ENCODE measurements at places on chromosomes 1 and 21.

- no peak for DNase-seq
These were observed 73.7 kb downstream of the CAPZB start for GRCh38 chr1:19411612-19412011.

DNA sequence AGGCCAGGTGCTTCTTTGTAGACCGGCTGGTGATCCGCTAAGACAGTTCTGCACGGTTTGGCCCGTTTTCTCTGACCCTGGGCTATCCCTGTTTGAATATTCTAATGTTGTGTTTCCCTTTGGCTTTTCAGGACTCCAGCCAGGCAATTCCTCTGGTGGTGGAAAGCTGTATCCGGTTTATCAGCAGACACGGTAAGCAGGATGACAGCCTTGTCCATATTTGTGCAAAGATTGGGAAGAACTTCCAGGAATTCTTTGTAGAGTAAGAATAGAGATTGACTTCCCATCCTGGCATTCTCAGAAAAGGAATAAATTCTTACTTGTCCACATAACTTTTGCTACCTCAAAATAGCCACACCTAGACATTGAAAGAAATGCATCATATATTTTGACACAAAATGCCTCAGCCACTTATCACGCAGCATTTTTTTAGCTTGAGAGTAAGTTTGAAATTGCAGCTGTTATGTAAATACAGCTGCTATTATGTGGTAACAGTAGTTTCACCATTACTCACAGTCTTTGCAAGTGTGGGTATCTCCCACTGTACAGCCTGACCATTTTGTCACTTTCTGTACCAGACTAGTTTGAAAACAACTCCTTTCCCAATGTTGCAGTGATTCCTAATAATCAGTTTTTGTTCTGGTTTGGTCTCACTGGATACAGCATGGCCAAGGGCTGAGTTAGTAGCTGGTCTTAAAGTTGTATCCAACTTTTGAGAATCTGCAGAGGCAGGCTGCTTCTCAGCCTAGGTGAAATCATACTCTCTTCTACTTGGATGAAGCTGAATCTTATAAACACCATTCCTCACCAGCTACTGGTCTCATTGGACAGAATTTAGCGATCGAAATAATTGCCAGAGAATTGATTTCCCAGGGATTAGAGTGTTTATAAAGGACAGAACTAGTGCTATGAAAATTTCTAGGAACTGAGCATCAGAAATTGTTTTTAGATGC lies 40.0 kb upstream of the IKBKE start:
- no peak for DNase-seq

DNA sequence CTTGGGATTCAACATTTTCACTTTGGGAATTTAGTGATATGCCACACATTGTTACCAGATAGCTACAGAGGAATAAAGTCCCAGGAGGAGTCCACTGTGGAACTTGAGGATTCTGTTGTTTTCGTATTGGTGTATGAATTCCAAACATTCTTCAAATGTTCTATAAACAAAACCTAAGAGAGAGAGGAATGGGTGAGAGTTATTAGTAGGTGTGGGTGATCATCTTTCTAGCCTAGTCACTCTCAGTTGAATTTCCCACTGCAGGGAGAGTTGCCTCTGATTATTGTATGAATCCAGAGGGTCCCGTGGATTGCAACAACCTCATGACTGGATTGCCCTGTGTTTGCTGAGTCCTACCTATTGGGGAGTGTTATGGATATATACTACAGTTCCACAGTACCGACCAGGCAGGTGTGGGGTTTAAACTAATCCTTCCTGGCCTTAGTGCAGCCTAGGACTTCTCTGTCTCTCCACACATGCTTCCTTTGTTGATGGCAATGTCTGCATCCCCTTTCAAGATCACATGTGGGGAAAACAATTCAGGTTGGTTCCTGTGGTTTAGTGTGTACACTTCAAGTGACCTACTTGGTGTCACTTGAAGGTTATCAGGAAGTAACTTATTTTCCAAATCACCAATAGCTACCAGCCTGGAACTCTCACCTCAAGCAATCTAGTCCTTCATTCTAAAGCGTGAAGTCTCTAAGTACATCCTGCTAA lies 91.8 kb downstream of the ADCY10 start:
- peak; percentile 12 for DNase-seq

- no peak for DNase-seq
These were observed 78.9 kb downstream of the DSCAM start for GRCh38 chr21:40768056-40768455.

DNA sequence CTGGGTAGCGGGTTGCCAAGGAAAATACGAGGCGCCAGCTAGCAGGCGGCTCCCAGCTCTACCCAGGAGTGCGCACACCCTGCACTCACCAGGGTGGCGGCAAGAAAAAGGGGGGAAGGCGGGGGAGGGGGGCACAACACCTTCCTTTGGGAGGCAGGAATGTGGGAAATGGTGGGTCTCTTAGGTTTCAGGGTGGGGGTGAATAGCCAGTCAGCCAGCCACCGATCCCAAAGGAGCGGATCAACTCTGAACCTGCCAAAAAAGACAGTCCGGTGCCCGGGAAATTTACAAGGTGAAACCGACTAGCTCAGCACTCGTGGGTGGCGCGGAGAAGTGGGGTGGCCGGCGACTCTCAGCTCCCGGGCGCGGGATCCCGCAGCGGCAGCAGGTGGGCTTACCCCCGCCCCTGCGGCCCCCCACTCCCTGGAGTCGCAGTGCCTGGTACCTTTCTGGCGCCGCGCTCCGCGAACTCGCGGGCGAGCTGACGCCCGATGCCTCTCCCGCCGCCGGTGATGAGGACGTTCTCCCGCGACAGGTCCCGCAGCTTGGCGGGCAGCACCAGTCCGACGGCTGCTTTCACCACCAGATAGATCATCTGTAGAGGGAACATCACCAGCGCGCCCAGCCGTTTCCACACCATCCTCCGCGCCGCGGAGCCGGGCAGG lies 1.2 kb downstream of the DHRS3 start:
- DNase-seq: no peak

- no peak for DNase-seq
These were observed 127.0 kb downstream of the CRB1 start for GRCh38 chr1:197394831-197395608.

- DNase-seq: no peak
These were observed 163.2 kb downstream of the IER5 start for GRCh38 chr1:181251713-181252075.

- no peak for DNase-seq
These were observed 76.7 kb downstream of the PATJ start for GRCh38 chr1:61818992-61819391.

DNA sequence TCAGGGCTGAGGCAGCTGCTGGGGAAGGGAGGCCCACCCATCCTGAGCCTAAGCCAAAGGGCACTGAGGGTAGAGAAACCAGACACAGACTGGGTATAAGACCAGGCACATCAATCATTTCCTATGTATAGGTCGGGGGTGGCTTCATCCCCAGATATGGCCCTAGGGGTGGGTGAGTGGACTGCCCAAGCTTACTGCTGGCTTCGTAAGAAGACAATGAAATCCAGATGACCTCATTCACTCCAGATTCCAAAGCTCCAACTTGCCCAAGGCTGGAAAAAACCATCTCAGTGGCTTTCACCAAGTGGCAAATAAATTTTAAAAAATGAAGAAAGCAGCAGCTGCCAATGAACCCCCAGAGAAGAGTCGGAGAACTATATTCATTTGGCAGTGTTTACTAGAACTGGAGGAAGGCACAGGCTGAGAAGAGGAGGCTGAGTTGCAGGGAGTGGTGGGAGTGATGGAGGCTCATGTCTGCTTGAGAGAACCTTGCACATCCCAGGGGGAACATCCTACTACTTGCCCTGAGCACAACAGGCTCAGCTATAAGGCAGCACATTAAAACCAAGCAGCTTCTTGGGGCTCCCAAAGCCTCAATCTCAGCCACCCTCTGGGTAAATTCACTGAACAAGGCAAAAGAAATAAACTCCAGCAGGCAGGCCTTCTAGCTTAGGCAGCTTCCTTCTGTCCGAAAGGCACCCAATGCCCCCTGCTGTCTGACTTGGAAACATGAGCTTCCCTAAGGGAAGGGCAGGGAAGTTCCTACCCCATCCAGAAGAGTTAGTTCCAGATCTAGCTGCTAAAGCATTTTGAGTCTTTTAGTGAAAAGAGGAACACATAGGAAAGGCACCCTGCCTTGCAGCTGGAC lies 14.1 kb downstream of the PEA15 start:
- no peak for DNase-seq

DNA sequence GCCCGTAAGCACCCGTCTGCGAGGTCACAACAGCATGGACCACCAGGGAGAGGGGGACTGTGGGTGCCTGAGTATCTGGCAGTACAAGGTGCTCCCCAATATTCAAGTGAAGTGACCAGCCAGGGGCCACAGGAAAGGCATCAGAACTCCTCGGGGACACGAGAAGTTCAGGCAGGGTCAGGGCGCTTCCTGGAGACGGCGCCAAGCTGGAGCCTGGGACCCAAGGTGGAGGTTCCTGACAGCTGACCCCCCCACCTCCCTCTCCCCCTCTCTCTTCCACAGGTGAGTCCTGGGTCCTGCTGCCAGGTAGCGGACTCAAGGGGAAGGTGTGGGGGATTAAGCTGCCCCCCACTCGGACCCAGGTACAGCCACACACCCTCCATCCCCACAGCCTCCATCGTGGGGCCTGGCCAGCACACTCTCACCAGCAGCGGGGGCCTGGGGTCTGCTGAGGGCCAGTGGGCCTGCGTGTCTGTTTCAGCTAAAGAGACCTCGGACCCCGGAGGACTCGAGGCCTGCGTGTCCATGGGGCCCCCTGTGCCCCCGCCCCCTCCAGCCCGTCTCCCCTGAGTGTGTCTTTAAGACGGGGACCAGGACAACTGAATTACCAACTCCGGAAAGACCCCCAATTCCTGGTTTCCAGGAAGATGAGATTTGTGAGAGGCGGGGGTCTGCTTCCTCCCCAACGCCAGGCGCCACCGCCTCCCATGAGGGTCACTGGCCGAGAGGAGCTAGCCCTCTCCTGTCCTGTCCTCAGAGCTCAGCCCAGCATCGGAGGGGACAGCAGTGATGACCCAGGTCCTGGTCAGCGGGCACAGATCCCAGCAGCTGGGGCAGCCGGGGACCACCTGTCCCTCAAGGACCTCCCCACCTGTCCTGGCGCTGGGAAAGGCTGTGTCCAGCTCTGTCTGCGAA lies 6.2 kb downstream of the TNFRSF18 start:
- DNase-seq: no peak

DNA sequence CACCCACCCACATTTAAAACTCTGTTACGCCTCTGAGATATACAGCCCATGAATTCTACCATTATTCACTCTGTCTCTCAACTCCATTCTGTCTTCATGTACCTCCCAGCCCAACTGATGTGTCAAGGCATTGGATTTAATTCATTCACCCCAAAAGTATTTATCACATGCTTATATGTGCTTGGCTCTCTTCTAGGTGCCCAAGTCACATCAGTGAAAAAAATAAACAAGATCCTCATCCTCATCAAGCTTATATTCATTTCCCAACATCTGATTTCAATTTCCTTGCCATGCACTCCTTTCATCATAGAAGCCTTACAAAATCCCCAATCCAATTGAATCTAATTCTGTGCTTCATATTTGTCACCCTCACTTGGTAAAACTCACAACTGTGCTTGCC lies 967.6 kb downstream of the LTN1 start:
- DNase-seq: no peak

DNA sequence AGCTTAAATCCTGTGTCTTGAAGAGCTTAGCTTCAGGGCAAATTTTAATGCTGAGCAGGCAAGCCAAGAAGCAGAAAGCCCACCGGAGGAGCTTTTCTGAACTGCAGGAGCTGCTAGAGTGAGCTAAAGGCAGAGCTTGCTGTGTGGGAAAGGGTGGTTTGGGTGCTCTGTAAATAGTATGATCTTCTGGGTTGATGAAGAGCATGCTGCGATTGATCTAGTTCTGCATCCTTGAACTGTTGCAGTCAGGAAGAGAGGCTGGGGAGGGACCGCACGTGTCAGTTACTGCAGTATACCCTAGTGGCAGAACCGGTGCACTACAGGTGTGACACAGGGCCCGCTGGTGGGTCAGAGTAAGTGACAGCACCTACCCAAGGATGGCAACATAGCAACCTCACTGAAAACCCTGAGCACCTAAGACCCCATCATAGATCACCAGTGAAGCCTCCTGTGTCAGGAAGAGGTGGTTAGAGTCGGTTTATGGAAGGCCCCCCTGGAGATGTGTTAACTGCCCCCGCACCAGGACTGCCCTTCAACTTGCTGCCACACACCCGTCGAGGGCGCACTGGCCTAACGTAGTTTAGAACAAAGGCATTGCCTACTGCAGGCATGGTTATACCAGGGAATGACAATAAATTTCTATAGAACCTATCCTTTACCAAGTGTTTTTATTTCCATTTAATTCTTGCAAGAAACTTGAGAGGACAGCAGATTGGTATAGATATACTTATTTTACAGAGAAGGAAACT lies 146.0 kb upstream of the KIAA0040 start:
- peak; percentile 35 for DNase-seq

DNA sequence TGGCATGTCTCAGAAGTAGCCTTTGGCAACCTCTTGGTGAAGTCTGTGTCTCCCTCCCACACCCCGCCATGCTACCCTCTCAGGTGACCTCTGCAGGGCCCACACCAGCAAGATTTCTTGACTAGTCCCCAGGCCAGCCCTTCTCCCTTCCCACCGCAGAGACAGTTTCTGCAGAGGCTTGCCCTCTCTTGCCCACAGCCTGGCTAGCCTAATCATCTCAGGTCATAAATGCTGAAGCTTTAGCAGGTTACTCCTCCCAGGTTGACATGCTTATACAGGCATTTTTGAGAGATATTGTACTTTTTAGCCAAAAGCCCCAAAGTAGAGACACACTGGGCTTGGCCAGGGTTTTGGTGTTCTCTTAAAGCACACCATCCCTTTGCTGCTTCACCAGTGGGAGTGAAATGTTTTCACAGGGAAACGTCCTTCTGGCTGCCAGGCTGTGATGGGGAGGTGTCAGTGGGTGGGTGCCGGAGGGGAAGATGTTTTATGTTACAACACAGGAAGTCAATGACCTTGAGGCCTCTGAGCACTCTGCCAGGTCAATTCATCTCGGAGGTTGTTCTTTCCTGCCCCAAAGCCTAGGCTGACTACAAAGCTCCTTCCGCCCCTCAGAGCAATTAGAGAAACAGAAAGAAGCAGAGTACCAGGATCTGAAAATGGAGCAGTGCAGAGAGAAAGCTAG lies 58.5 kb downstream of the STYXL2 start:
- no peak for DNase-seq

DNA sequence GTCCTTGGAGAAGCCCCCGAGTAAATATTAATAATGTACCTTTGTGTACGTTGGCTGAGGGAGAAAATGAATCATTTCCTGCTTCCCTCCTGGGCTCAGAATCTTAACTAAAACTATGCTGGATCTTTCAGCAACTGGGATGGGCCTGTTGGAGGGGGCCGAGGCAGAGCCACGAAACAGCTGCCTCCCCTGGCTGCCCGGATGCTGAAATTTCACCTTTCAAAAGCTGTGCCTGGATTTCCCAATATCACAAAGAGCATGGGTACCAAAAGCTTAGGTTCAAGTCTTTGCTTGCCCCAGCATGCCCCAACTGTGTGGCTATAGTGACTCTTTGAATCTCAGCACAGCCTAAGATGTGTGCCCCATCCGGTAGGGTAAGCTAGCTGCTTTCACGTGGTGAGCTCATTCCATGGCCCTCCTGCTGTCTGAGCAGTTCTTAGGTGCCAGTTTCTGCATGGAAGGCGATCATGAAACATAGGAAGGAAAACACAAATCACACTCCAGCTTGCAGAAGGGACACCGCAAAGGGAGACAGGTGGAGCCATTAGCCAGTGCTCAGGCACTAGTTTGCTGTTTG lies 473.5 kb downstream of the PTPRU start:
- DNase-seq: no peak
